ENCODE measurements at places on chromosomes 1 and 21. TPM values are rescaled to one million over a fixed set of nuclear protein-coding genes. Genes with fewer than 3 reads are reported as not detected.

Gene TMEM240
- total RNA-seq: not detected

Gene RHOC
- total RNA-seq: 69.5 TPM

Gene SLC25A24
- 15.7 TPM for total RNA-seq

Gene IRF6
- 159 TPM for total RNA-seq

Gene C4BPB
- not detected for total RNA-seq

- no peak for ATAC-seq
Measured at GRCh38 chr1:202806845-202807450, 1.3 kb downstream of the KDM5B start.

GRCh38 chr1:206716870-206717673 is 32.4 kb downstream of the MAPKAPK2 start:
- ATAC-seq: peak; percentile 19

GRCh38 chr21:26748066-26748465 is 97.1 kb downstream of the ADAMTS1 start:
- ATAC-seq: no peak

DNA sequence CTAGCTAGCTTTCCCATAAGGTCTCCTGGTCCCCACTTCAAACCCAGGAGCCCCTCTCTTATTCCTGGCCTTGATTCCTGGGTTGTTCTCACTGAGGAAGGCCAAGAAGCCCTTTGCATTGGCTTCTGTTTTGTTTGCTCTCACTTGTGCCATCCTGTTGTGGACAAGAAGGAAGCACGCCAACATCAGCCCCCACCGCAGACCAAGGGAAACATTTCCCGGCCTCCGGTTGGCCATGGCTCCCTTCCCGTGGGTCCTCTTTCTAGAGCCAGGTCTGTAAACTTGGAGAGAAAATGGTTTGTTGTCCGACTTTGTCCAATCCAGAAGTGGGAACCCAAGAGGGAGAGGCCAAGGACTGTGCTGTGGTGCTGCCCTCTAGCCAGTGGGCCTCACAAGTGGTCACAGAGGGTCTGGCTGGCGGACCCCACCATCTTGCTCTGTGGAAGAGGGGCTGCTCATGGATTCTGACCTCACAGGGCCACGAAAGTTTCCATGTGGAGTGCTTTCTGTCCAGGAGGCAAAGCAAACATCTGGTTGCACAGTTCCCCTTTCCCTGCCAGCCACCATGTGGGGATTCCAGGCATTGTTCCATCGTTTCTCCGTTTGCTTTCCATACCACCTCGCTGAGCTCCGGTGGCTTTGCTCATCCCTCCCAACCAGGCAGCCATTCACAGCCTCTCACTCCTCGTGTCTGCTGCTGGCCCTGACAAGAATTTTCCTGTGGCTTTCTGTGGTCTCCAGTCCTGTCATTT is 18.9 kb upstream of the TENT5C start:
- ATAC-seq: no peak

- ATAC-seq: no peak
Measured at GRCh38 chr1:74161497-74161896, 36.5 kb downstream of the LRRIQ3 start.

All from esophagus mucosa (tissue), 1 donor.